ENCODE measurements at places on chromosomes 7 and 10.

- DNase-seq, result no peak
Observed at GRCh38 chr7:101186844-101187428, 6.8 kb upstream of the NAT16 start.

- no peak for DNase-seq
Observed at GRCh38 chr7:30965372-30965771, 1.6 kb downstream of the GHRHR start.

DNA sequence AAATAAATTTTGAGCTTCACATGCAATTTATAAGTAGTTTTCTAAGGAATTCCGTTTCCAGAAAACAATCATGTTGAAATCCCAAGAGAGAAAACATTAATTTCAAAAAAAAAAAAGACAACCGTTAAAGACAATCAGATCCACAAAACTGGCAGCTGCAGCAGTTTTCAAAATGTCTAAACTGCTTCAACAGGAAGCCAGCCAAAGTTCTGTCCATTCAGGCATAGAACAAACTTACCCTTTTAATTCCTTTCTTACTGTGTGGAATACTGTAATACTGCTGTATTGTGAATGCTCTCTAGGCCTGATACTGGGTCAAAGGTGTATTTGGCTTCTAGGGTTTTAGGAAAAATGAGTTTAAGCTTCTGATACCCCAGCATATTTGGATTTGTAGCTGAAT, 31.6 kb downstream of the HOXA1 start:
- DNase-seq, result no peak

DNA sequence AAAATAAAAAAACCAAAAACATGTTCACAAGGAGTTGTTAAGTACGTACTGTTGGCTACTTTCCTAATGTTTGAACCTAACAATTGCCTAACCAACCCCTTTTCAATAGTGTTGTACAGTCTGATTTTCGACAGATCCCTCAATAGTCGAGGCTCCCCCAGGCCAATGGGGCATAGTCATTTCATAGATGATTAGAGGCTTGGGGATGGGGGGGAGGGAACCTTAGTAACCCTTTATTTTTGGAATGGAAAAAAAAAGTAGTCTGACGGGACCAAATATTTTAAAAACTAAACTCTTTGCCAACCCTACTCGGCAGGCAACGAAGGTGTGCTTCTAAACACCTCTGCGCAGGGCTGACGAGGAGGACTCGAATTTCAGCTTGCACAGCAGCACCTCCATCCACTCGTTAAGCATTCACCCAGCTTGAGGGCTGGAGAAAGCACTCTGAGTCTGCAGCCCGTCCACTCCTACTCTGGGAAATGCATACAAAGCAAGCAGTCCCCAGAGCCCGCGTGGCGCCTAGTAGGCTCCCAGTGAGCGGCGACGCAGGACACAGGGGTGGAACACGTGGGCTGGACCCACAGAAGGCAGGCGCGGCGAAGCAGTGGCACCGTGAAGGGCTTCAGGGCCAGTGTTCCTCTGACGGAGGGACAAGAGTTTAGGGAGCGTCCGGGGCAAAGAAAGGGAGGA, 899 bp downstream of the PUS7 start:
- no peak for DNase-seq

GRCh38 chr7:66682350-66683093, 53.8 kb downstream of the KCTD7 start:
- no peak for DNase-seq

DNA sequence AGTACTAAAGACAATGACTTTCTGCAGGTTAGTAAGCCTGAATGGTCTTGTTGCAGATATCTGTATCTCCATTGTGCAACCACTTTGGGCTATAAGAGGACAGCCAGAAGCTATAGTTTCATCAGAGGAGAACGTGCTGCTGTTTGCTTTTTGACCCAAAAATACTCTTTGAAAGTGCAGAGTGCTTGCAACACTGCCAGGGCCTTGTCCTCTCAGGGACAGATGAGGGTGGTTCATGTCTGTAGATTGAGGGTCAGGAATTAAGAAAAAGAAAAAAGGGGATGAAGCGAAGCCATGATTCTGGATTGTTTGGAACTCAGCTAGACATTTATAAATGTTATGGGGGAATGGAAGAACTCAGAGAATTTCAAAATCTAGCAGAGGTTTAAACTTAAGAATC, 212.5 kb downstream of the SEC23IP start:
- DNase-seq, result no peak

GRCh38 chr10:13053794-13054462, 46.0 kb upstream of the OPTN start:
- DNase-seq, result no peak

DNA sequence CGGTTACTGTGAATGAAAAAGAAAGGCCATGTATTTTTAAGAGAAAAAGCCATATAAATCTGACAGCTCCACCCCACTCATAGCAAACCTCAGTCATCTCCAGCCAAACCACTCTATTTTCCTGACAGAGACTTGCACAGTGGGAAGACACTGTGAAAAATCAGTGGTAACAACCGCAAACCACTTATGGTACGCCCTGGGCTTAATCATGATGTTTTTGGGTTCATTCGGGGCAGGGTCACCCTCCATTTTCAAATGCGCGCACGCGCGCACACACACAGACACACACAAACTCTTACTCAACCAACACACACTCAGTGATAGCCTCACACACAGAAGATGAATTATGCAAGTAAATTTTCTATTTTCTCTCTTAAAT, 82.1 kb upstream of the HPS1 start:
- DNase-seq, result no peak

DNA sequence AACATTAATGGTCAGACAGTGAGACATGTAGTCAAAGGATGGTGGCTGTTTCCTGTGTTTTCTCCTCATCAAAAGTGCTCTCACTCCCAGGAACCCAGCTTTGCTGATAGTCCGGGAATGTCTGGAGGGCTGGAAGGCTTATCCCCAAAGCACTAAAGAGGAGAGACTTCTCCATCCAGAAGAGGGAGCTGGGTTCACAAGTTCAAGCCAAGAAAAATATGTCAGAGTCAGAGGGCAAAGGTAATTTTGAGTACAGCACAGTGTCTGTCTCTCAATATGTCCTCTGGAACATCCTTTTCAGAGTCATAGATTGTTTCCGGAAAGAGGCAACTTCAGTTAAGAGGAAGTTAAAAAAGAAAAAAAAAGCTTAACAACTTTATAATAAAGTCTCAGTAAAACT, 281.5 kb upstream of the PHYHIPL start:
- DNase-seq, result no peak

DNA sequence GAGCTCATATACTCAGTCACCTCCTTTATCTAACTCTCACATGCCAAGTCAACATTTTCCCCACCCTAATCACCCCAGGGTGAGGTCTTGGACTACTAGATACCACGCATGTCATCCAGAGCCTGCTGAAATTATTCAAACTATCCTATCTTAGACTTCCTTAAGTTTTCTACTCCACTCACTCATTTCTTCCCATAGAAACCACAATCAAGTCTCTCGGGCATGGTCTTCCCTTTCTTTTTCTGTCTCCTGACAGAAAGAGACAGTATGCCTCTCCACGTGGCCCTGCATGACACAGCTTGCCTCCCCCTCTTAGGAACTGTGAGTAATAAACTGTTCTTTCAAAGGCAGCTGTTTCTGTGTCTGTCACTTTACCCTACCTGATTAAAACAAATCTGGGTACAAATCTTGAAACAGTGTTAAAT, 29.4 kb downstream of the TAS2R41 start:
- no peak for DNase-seq

- DNase-seq, result no peak
Observed at GRCh38 chr10:124576526-124577420, 115.2 kb downstream of the LHPP start.

DNA sequence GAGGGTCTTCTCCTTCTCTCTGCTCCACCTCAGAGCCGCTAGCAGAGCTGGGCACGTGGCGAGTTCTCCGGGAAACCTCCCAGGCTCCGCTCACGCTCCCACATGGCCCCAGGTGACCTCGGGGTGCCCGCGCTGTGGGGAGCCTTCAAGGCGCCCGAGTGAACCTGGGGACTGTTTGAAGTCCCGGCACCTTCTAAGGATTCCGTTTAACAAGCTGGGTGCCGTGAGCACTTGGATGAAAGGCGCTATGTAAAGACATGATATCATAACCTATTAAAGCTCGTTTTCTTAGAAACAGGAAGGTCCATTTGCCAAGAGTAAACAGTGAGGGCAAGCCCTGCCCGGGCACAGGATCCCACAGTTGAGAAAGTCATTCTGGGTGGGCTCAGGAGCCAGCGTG, 15.8 kb upstream of the MYL10 start:
- DNase-seq, result no peak

- DNase-seq, result no peak
Observed at GRCh38 chr7:123133924-123134323, 65.8 kb downstream of the SLC13A1 start.

DNA sequence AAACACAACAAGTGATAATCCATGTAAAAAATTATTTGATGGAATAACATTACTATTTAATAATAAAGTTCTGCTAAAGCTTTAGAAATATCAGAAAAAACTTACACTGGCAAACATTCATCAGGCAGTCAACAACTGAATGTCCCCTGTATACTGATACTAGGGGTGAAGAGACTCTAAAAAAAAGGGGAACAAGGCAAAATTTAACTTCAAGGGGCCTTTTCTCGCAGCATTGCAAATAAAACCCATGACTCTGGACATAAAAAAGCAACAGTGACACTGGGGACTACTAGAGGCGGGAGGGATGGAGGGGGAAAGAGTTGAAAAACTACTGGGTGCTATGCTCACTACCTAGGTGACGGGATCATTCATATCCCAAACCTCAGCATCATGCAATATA, 5.8 kb upstream of the IFRD1 start:
- no peak for DNase-seq

- DNase-seq, result no peak
Observed at GRCh38 chr10:113305871-113306270, 247.0 kb upstream of the HABP2 start.

DNA sequence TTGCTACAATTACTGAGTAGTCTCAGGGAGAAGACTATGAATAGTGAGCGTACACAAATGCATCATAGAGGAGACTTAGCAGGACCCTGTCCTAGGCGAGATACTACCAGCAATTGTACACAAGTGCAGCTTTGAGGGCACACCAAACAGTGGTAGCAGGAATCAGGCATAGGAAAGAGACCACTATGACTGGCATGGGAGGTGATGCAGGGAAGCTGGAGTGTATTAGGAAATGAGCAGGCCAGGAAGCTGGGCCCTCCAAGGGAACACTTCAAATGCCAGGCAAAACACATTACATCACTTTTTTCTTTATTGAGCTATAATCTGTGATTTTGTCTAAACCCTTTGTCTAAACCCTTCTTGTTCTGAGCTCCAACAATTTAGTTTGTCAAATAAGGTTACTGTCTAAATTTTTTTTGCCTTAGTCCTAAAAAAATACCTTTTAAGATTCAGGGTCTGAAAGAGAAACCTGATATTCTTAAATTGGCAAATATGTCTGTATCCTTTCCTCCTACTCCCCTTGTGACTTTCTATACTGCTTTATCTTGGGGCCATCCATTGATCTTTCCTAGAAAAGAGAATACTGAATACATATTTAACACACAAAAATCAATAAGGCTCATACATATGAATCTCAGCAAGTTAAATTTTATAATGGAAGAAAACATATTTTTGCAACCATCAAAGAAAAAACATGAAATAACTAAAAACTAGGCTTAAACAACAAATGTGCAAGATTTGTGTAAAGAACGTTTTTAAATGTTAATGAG, 193.8 kb upstream of the PHYHIPL start:
- no peak for DNase-seq

DNA sequence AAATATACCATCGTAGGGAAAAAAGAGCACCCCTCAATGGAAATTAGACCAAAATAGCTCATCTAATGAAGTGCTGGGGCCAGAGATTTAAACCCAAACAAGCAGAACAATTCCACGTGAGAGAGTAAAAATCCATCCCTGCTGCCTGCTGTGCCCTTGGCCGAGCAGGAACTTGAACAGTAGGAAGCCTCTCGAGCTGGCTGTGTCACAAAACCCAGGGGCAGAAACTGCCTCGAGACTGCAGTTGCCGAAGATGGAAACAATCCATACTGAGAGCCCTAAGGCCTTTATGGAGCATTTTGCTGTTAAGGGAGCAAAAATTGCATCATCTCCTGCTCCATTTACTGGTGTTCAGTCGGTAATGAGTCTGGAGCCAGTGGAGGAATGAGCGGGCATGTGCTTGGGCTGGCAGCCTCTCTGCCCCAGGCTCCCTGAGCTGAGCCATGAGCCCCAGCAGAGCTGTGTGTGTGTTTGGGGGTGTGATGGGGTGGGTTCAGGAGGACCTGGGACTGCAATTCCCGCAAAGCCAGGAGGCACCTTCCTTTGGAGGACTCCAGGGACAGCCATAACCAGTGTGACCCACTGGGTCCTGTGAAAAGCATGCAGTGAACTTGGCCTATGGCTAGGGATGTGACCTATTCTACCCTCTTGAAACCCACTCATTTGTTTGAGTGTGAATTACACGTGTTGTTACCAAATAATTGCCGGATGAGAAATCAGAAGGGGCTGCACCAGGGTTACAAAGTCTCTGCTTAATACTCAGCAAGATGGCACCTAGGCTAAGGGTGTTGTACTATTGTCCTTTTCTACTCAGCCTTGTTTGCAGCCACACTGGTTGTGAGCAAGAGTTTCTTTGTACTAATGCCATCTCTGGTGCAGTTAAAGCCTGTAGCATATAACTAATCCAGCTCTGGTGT, 58.3 kb downstream of the CDHR3 start:
- no peak for DNase-seq

DNA sequence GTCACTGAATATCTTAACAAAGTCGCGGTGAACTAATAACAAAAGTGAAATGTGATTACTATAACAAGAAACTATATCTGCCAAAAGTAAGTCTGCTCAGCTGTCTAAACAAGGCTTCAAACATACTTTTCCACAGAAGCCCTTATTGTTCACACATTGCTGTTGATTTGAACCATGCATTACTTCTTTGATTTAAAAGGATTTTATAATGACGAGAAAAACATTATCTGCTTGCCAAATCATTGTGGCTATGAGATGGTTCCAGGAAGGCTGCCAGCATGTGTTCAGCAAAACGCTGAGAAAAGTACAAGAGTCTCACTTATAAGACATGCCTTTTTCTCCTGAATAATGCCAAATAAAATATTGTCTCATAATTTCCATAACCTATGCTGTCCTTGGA, 24.4 kb downstream of the RNF133 start:
- DNase-seq, result no peak

DNA sequence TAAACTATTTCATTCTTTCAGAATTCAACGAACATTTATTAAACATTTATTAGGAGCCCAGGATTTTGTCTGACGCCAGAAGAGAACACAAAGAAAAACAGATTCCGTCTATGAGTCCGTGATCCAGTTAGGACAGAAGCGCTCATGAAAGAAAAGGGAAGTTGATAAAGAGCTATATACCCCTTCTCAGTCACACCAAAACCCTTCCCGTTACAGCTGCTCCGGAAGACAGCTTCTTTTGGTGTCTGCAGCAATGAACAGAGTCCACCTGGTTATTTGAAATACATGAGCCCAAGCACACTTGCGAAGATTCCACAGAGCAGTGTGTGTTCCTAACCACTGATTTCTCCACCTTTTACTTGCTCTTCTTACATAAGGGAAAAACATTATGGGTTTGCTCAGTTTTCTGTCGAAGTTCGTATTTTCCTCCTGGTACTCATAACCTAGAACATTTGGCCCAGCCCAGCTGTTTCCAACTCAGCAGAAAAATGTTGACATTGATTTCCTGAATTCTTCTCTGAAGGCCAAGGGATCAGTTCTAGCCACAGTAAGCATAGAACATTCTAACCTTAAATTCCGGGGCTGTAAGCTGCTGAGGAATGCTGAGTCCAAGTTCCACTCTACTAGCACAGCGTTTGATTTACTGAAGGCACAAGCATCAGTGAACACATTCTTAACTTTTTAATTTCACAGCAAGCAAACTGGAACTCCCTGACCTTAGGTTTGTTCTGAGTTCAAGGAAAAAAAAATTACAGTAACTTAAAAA, 206.5 kb downstream of the SORCS1 start:
- no peak for DNase-seq
